H1 (cell line): ENCODE measurements at places on chromosomes 12 and 14. TPM values are rescaled to one million over a fixed set of nuclear protein-coding genes. Genes with fewer than 3 reads are reported as not detected.

C12orf54 gene
- not detected in 2 replicates for total RNA-seq

SNW1 gene
- total RNA-seq: 79.2 and 88.8 TPM in 2 replicates

GRCh38 chr14:39050389-39050788, 52.6 kb downstream of the SEC23A start:
- no peak for DNase-seq

GRCh38 chr14:100370003-100370402, 46.9 kb downstream of the SLC25A47 start:
- DNase-seq: no peak

GRCh38 chr14:22556021-22556989, 32.7 kb downstream of the DAD1 start:
- no peak for DNase-seq

- DNase-seq: no peak
Measured at GRCh38 chr12:27695556-27696292, 523 bp upstream of the REP15 start.
